ENCODE measurements at places on chromosomes 6 and 20. TPM values are rescaled to one million over a fixed set of nuclear protein-coding genes. Genes with fewer than 3 reads are reported as not detected.

GRCh38 chr6:43205849-43206248 lies 23.4 kb downstream of the DNPH1 start:
- DNase-seq: no peak

DNA sequence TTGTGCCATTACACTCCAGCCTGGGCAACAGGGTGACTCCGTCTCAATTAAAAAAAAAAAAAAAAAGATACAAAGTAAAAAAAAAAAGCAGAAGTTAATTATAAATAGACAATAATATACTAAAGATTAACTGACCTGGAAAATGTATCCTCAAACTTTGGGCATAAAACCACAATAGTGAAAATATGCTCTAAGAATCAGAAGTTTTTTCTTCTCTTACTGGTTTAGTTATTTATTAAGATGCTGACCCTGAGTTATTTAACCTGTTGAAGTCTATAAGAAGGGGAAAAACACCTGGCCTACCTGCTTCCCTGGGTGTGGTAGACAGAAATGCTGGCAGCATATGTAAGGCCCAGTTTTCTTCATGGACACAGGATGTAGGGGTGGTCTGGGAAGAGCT lies 133.7 kb upstream of the MLIP start:
- no peak for DNase-seq

MMP24 gene
- total RNA-seq: 0.09 TPM

GRCh38 chr6:137746264-137746663 lies 120.8 kb upstream of the TNFAIP3 start:
- DNase-seq: no peak

DNA sequence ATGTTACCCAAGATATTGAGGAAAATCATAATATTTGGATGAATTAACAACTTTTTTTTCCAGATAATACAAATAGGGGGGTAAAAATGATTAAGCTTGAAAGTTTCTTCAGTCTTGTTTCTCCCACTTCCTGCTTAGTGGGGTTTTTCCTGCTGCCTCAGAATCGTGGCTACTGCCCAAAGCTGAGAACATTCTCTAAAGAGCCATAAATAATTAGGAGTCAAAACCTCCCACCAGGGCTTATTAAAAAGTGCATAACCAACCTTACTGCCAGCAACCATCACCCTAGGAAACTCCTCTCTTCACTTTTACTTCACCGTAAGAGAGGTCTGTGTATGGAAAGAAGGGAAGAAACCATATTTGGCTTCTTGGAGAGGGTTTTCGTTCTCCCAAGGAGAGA lies 9.0 kb upstream of the LCA5 start:
- no peak for DNase-seq

GRCh38 chr6:82264824-82265223 lies 17.3 kb upstream of the IBTK start:
- no peak for DNase-seq
